ENCODE measurements at places on chromosomes 6 and 20.

GRCh38 chr6:121399966-121400365 lies 35.5 kb upstream of the GJA1 start:
- no peak for DNase-seq

- DNase-seq = no peak
Observed at GRCh38 chr20:56487216-56487615, 18.8 kb downstream of the RTF2 start.

- DNase-seq = no peak
Observed at GRCh38 chr20:3251806-3252205, 12.8 kb upstream of the SLC4A11 start.

- DNase-seq = no peak
Observed at GRCh38 chr6:7156643-7157278, 49.0 kb downstream of the RREB1 start.

DNA sequence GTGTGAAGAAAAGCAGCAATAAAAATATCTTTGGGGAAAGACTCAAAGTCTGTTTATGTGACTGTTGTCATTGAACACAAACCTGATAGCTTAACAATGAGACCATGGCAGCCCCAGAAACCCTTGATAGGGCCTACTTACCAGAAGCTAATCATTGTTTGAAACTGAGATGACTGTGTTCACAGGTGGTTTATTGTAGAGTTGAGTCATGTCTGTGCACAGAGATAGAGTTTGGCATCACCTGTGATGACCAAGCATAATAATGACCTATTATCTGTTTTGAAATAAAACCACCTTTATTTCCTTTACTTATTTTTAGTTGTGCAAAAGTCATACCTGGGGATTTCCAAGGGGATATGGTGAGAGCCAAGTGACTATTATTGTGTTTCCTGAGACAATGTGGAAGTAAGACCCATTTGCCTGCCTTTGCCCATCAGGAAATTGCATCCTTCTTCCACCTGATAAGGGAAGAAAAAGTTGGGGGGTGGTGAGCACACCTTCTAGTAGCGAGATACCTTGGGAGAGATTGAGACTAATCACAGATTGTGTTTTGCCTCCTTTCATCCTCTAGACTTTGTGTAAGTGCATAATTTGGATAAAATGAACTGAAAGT lies 456.9 kb upstream of the JAG1 start:
- no peak for DNase-seq

GRCh38 chr6:12060780-12061609 lies 48.9 kb downstream of the HIVEP1 start:
- peak; percentile 33 for DNase-seq

GRCh38 chr20:63691711-63692435 lies 4.6 kb upstream of the TNFRSF6B start:
- no peak for DNase-seq

GRCh38 chr6:26022737-26023136 lies 60.1 kb downstream of the TRIM38 start:
- DNase-seq = no peak

GRCh38 chr20:40291493-40292135 lies 397.4 kb downstream of the MAFB start:
- no peak for DNase-seq

GRCh38 chr6:120260636-120261035 lies 911.1 kb upstream of the MAN1A1 start:
- no peak for DNase-seq

DNA sequence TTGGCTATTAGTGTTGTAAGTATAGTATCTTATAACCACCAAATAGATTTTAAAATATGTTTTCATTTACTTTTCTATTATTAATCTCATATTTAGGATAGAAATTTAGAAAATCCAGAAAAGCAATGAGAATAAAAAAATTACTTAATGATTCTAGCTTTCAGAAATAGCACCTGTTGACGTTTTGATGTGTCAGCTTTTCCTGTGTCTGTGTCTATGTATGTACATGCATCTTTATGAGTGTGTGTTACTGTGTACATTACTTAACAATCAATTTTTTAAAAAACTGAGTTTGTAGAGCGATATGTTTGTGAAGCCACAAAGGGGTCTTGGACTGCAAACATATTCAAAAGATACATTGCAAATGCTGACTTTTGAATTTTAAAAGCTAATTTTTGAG lies 526.9 kb downstream of the BCKDHB start:
- DNase-seq = no peak

GRCh38 chr6:167652701-167653095 lies 174.0 kb upstream of the AFDN start:
- no peak for DNase-seq

DNA sequence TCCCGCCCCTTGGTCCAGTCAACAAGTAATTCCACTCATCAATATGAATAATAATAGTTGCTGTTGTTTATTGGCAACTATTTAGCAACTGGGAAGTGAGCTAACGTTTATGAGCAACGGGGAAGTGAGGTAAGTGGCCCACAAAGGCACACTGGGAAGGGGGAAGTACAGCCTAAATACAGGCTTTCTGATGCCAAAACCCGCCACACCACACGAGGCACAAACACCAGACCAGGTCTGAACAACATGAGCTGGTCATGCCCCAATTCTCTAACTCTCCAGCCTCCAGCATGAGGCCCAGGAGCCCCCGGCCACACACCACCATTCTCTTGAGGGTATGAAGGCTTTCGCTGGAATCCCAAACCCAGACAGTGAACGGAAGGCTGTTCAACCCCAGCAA lies 50.8 kb downstream of the PREX1 start:
- DNase-seq = no peak

DNA sequence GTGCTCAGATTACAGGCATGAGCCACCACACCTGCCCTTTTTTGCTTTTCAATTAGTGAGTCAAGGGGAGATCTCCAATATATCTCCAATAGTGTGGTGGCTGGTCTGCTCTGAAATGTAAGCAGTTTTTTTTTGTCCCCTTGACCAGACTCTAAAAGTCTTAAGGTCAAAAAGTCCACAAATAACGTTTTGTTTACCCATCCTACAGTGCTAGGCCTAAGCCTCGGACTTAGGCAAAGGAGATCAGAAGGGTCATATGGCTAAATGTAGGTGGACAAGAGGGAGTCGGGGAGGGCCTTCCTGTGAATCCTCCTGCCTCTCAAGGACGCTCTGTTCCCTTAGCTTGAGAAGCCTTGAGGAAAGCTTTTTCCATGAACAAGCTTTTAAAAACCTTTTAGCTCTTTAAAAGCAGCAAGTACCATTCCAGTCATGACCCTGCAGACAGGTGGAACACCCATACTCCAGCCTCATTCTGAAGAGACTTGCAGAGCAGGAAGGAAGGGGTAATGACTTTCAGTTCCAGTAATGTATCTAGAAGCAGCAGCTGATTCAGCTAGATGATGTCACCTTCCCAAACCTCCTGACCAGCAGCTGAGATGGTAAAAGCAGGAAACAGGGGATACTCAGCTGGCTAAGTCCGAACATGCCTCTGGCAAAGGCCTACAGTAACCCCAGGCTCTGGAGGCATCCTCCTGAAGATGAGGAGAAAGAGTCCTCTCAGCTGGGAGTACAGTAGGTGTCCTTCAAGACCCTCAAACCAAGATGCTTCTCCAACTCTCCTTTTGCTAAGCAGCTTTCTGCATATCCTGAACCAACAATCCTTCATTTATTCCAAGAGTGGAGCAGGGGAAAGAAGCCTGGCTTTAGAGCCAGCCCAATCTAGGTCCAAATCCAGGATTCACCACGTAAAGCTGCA lies 23.6 kb downstream of the BCL2L1 start:
- no peak for DNase-seq

DNA sequence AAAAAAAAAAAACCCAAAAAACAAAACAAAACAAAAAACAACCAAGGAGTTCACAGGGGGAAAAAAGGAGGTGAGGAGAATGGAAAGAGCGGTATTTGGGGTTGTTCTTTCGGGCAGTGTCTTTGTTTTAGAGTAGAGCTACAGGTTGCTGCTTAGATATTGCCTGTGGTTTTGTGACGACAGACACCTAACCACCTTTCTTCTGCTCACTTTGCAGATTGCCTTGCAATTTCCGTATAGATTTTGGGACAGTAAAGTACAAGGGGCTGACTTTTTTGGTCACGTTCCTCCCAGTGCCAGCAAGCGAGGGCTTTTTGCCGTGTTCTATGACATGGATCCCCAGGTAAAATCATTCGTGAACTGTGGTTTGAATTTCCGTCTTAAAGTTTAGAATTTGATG lies 50.9 kb downstream of the DEK start:
- no peak for DNase-seq

All from activated T-cell treated with anti-CD3 and anti-CD28 coated beads for 4 hours (primary cell).